ENCODE measurements at places on chromosomes 4 and X.

DNA sequence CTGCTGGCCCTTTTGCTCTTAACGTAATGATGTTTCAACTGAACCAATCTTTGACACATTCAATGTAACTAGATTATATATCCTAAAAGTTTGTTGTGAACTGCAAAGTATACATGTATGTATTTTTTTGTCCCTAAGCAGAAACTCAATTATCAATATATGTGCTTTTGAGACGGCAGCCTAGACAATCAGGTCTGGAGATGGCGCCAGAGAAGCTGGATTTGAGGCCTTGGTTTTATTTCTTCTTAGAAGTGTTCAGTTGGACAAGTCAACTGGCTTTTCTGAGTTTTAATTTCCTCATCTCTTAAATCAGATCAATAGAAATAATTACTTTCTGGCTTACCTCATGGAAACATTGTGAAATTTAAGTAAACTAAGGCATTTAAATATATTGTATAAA lies 62.5 kb downstream of the DCAF8L1 start:
- DNase-seq = peak; percentile 4

GRCh38 chrX:22193851-22194659 lies 78.7 kb upstream of the CBLL2 start:
- DNase-seq = no peak

DNA sequence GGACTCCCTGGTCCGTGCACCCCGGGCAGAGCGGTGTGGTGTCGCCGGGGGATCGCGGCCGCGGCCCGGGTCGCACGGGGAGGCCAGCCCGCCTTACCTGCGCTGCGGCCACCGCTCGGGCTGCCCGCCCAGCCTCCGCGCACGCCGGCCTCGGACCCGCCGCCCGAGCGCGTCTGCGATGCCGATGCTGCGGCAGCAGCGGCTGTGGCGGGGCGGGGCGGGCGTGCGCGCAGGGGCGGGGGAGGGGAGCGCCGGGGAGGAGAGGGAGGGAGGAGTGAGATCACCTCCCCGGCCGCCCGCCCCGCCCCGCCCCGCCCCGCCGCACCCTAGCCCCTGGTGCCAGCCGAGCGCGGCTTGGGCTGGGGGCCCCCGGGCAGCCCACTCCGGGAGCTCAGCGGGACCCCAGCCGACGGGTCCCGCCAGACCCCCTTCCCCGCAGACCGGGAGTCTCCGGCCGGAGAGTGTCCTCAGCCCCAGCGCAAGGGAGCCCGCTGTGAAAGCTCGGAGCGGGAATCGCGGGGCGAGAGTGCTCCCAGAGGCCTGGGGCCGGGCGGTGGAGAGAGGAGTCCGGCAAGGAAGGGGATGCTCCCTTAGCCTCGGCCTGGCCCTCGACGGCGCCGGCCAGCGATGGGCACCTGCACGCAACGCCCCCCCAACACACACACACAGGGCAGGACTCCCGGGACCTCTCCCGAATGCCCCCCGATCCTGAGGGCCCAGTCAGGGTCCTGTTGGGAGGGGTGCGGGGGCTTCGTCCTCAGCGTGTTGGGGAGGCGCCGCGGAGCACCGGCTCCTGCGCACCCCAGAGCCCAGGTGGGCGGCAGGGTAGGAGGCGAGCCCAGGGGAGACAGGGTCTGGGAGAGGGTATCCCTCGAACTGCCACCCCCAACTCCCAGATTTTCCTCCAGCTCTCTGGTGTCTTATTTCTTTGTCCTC lies at the start of gene L1CAM:
Gene L1CAM, minus strand, starts transcription at position 206 of the 936 bp plus-strand sequence. CDS start 10,337 bp downstream, outside the sequence.
- DNase-seq = no peak

- DNase-seq = peak; percentile 28
Observed at GRCh38 chr4:56128213-56128612, 179.5 kb downstream of the CEP135 start.

DNA sequence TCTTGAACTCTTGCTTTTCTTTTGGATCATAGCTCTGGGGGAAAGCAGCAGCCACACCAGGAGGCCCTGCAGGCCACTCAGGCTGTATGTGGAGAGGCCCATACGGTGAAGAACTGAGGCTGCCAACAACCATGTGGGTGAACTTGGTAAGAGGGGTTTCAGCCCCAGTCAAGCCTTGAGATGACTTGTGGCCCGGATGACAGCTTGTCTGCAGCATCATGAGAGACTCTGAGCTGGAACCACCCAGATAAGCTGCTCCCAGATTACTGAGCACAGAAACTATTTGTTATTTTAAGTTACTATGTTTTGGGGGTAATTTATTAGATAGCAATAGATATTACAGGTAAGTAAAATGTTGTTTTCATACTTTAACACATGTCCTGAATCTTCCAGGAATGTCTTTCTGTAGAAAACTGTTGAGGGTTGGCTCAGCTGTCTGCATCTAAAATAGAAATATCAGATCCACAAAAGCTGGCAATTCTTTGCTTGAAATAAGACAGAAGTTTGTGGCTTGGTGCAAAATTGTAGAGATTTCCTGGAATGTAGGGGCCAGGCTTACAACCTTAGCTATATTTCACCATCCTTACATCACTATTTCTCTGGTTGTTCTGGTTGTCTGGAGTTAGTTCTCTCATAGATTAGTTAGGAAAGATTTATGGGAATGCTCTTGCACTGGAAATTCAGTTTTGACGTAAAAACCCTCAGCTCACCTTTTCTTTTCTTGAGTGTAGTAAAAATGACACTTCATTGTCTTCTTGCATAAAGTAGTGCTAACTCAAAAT lies 272.1 kb downstream of the RAPGEF2 start:
- peak; percentile 67 for DNase-seq
